Mesothelial cell of epicardium (in vitro differentiated cells): ENCODE measurements at places on chromosomes 7 and 10. TPM values are rescaled to one million over a fixed set of nuclear protein-coding genes. Genes with fewer than 3 reads are reported as not detected.

- DNase-seq = no peak
Measured at GRCh38 chr7:116632384-116632783, 39.6 kb upstream of the MET start.

- DNase-seq = no peak
Measured at GRCh38 chr10:25766213-25766612, 167.8 kb upstream of the MYO3A start.

GRCh38 chr10:11642566-11642965, 31.1 kb upstream of the USP6NL start:
- no peak for DNase-seq

GRCh38 chr10:14282276-14282675, 48.4 kb downstream of the FRMD4A start:
- DNase-seq = no peak

DNA sequence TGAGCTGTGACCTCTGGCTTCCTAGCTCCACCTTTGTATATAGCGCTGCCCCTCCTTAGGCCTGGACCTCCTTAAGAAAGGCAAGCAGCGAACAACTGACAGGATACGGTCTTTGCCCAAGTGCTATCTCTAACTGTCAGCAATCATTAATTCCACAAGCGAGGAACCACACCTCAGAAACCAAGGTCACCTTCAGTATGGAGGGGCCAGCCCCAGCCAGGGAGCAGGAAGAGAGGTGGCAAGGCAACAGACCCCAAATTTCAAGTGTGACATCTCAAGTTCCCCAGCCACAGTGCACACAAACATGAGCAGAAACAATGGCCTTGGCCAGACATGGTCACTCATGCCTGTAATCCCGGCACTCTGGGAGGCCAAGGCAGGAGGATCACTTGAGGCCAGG, 4.8 kb upstream of the AOC1 start:
- no peak for DNase-seq

- no peak for DNase-seq
Measured at GRCh38 chr10:72283131-72283530, 9.4 kb downstream of the DDIT4 start.

GRCh38 chr7:26508481-26508880, 216.8 kb downstream of the SNX10 start:
- no peak for DNase-seq

DNA sequence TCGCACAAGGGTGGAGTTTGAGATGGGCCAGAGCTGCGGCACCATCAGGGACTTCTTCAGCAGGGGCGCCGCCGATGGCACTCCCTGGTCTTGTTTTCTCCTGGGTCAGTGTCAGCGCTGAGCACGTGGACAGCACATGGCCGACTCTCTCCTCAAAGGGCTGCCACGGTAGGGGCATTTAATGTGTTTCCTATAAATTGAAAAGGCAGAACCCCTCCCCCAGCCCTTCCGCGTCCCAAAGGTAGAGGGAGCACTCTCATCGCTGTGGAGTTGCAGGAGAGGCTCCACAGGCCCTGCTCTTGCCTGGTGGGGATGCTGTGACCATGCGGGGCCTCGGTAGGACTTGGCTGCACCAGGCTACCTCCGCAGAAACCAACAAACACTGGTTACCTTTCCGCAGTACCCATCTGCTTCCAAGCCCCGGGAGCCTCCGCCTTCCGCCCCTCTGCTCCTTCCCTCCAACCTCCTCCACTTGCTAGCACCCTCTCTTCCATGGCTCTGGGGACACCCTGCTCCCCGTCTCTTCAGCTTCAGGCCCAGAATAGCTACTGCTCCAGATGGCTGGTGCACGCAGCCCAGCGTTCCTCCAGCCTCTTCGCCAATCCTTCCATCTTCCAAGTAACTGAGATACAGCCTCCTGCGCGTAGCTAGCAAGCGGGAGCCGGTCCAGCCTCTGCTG, 166.3 kb upstream of the ADCY1 start:
- no peak for DNase-seq

The PRKG1 gene
- total RNA-seq = 35.0 to 37.0 TPM (median 35.9 TPM) in 3 replicates

The OR9A2 gene
- total RNA-seq = 0.29 to 0.42 TPM (median 0.33 TPM) in 3 replicates

The TRPV5 gene
- 0.18 to 0.56 TPM (median 0.29 TPM) in 3 replicates for total RNA-seq

The MRLN gene
- total RNA-seq = not detected in 3 replicates
